ENCODE measurements at places on chromosomes 2 and 18. TPM values are rescaled to one million over a fixed set of nuclear protein-coding genes. Genes with fewer than 3 reads are reported as not detected.

GRCh38 chr2:136344339-136344738 is 226.4 kb upstream of the CXCR4 start:
- DNase-seq = no peak

DNA sequence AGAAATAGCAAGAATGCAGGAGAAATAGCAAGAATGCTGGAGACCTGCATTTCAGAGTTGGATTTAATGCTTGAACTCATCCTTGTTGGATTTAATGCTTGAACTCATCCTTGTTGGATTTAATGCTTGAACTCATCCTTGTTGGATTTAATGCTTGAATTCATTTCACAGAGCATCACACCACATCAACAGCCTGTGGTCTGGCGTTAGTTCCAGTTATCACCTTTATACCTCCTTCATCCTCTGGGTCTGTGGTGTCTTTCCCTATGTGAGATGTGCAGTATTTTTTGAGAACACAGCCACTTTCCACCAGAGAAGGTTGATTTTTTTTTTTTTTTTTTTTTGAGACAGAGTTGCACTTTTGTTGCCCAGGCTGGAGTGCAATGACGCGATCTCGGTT is 546.4 kb upstream of the SOX11 start:
- DNase-seq = no peak

XIRP2 gene
- 0.12 TPM for total RNA-seq

DSG1 gene
- not detected for total RNA-seq

CFAP65 gene
- 0.12 TPM for total RNA-seq

- DNase-seq = no peak
Observed at GRCh38 chr2:189285349-189285748, 105.8 kb upstream of the COL5A2 start.

DNA sequence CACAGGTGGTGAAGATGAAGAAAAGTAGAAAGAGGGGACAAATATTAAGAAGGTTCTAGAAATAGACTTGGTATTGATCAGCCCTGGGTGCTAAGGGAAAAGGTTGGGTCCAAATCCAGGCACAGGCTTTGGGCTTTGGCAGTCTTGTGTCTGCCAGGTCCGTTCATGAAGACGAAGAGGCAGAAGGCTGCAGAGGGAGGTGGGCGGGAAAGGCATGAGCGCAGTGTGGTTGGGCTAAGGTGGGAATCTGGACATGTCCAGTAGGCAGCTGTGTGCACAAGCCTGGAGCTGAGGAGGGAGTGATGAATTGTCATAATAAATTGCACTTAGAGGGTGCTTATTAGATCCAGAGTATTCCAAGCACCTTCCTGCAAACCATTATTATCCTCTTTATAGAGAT is 105.7 kb upstream of the TEX51 start:
- no peak for DNase-seq

UPP2 gene
- total RNA-seq = not detected

DNA sequence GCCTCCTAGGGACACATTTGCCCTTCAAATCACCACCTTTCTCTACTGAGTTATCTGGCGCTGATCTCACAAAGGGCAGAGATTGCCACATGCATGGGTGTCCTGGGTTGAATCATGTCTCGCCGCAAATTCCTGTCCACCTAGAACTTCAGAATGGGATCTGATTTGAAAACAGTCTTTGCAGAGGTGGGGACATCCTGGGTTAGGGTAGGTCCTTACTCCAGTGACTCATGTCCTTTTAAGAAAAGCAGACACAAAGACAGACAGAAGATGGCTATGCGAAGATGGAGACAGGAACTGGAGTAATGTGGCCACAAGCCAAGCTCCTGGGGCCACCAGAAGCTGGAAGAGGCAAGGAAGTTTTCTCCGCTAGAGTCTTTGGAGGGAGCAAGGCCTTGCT is 197.4 kb upstream of the SMIM21 start:
- peak; percentile 96 for DNase-seq

DNA sequence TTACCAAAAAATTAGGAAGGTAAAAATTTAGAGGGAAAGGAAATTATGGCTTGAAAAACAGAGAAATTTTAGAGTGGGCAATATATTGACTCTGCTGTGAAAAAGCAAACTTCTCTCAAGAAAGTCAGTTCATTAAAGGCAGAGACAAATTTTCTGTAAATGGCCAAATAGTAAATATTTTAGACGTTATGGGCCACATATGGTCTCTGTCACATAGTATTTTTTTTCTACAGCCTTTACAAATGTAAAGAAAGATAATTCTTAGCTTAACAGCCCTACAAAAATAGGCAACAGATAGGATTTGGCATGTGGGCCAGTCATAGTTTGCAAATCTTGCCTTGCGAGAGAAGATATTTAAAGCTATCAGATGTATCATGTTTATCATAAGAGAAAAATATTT is 1750.4 kb downstream of the SUCLG1 start:
- DNase-seq = no peak

DNA sequence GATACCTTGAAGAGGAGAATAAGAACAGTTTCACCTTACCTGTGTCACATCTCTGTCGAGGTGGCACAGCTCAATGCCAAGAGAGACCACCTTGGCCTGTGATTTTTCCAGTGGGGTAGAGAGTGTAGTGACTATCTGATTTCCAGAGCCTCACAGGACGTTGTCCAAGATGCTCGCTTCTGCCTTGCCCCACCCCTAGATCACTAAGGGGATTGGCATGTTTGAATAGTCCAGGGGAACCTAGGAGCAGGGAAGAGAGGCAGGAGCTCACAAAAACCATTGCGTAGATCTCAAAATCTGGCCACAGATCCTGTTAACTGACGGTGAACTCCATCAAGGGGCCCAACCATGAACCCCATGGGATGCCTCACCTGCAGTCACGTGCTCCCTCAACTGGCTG is 24.2 kb downstream of the TMEM178A start:
- DNase-seq = no peak

DUSP19 gene
- total RNA-seq = 2.1 TPM

SPATA3 gene
- total RNA-seq = not detected

- DNase-seq = peak; percentile 24
Observed at GRCh38 chr2:226179010-226179409, 620.6 kb downstream of the IRS1 start.

DNA sequence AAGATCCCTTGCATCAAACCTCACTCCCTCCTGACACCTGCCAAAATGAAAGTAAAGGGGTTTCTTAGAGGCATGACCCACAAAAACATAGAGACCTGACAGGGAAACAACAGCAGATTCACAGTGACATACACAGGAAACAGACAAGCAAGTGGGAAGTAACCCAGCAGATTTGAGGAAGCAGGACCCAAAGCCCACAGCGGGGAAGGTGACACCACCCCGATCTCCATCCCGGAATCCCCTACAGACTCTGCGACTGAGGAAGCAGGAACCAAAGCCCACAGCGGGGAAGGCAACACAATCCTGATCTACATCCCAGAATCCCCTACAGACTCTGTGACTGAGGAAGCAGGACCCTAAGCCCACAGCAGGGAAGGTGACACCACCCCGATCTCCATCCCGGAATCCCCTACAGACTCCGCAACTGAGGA is 21.6 kb downstream of the CIB4 start:
- DNase-seq = no peak

DNA sequence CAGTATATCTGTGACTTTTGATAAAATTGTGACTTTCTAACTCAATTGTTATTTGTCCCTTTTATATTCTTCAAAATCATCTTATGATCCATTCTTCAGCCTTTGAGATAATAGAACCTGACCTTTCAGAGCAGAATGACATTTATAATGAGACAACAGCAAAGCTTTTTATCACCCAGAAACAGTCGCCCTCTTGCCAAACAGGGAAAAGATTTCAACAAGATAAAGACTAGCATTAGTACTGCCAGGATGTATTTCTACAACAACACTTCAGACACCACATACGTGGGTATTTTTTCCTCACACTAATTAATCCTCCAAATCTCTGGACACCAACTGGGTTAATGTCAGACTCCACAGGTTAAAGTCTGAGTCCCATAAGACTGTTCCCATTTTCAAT is 249.0 kb downstream of the ZNF804A start:
- DNase-seq = no peak

NTSR2 gene
- total RNA-seq = not detected

DNA sequence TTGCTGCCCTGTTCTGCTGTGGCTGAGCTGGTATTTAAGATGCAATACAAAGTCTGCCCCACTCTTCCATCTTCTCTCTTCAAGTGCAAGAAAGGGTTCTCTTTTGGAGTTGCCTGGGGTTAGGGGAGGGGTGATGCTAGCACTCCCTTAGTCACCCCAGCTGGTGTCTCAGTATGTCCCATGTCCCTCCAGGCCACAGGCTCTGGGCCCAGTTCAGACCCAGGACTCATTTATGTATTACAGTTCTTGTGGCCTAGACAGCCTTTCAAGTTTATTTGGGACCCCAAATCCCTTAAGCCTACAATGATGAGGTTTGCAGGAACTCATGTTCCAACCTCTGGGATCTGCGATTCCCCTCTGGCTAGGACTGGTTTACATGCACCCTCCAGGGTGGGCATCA is 47.2 kb upstream of the CCDC141 start:
- no peak for DNase-seq

GRCh38 chr18:69590150-69590549 is 189.5 kb downstream of the DOK6 start:
- no peak for DNase-seq

DNA sequence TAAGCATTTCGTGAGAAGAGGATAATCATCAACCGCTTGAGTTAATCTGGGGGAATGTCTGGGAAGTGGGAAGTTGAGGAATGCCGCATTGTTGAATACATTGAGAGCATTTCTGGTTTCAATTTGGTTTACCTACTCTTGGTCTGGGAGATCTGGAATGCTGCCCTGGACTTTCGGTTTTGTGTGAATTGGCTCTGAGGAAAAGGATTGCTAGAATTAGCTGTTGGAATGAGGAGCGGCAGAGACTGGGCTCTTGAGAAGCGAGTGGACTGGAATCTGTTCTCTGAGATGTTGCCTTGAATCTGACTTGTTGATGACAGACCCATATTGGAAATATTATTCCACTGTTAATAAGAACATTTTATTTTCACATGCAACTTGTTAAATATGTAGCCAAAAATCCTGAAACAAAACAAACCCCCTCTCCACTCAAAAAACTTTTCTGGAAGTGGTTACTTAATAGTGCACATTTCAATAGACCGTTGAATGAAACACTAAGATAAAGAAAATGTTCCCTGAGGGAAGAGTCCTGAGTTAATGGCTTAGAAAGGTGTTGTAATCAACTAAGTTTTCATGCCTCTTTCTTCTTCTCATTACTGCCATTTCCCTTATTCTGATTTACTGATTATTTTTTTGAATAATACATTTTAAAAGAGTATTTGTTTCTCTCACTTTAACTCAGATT is 50.8 kb downstream of the PTPRM start:
- DNase-seq = peak; percentile 92

- no peak for DNase-seq
Observed at GRCh38 chr2:186721956-186722355, 28.1 kb downstream of the FAM171B start.

MRO gene
- total RNA-seq = not detected

Measured in RPMI7951 (cell line).